ENCODE measurements at places on chromosomes 11 and 22.

- DNase-seq, result no peak
Measured at GRCh38 chr11:112392904-112393303, 132.2 kb upstream of the PLET1 start.

DNA sequence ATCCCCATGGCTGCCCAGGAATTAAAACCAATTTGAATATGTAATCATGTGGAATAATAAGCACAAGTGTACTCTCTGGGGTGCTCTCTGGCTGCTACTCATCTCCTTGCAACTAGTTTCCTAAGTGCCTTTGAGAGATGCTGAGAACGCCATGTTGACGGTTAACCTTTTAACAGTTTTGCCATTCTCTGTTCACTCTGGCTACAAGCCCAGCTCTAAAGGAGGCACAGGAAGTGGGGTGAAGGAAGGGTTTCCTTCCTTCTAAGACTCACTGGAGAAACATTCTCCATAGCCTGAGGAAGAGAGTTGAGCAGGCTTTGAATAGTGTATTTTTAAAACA lies 122.0 kb upstream of the ZC3H12C start:
- DNase-seq, result no peak

DNA sequence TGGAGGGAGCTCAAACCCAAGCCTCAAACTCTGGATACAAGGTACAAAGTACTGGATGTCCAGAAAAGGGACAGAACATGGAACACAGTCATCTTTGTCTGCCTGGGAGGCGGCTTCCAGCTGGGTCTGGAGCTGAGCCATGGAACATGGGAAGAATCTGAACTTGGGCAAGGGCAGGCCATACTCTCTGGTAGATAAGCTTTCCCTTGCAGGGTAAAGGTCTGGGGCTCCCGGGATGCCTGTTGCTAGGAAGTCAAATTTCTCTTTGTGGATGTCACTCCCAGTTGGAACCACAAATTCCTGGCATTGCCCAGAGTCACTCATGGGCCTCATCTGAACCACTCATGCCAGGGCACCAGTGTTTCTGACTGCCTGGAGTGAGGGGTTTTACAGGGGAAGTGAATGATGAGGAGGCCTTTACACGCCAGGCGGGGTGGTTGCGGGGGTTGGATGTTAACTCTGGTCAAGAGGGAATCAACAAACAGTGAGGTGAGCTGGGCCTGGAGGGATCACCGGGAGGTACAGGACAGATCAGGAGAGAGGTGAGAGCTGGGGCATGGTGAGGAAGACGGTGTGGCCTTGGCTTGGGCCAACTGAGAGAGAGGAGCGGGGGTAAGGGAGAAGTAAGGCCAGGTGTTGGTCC lies 5.7 kb downstream of the FTH1 start:
- no peak for DNase-seq

GRCh38 chr11:45180179-45180847 lies 33.9 kb downstream of the PRDM11 start:
- DNase-seq, result no peak

- DNase-seq, result no peak
Measured at GRCh38 chr11:13891911-13892310, 70.6 kb upstream of the SPON1 start.

GRCh38 chr11:115751243-115752015 lies 247.2 kb upstream of the CADM1 start:
- DNase-seq, result no peak

DNA sequence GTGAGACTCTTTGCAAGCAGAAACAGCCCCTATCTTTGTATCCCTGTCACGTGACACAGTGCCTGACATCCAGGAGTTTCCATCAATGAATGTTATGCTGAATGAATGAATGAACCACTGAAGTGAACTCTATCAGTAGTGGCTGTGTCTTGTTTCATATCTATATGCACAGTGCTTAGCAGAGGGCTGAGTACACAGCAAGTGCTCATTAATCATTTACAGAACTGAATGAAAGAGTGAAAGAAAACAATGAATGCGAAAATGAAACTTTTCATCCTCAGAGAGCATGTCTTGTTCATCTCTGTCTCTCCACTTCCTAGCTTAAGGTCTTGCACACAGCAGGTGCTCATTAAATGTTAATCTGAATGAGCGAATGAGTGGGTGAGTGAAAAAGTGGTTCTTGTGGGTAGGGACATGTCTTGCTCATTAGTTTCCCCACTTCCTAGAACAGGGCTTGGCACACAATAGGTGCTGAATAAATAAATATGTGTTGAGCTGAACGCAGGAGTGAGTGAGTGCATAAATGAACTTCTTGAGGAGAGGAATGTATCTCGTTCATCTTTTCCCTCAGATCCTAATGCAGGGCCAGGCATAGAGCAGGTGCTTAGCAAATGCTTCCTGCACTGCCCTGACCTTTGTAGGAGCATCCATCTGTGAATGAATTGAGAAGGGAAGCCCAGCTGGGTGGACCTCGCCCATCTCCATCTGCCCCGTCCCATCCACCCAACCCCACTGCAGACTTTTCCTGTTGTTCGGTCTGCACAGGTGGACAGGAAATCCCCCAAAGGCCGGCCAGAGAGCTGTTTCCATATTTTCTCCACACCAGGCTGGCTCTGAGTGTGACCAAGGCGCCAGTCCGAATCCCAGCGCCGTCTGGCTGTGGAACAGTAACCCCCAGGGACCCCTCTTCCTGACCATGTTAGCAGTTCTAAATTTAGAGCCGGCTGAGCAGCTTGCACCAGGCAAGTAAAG lies 113.4 kb upstream of the CRYBB3 start:
- DNase-seq, result no peak
